Frontal cortex (tissue), 4 donors: ENCODE measurements at places on chromosomes 4 and X. TPM values are rescaled to one million over a fixed set of nuclear protein-coding genes. Genes with fewer than 3 reads are reported as not detected.

Gene F9
- not detected for total RNA-seq

Gene NCAPG
- 5.7 TPM for total RNA-seq

Gene MAGEE1
- 16.3 TPM for total RNA-seq

Gene HPGD
- 5.7 TPM for total RNA-seq

Gene FATE1
- total RNA-seq: not detected

Gene CENPVL2
- 3.3 TPM for total RNA-seq

Gene TAF7L
- total RNA-seq: 0.41 TPM

Gene WAS
- 2.0 TPM for total RNA-seq
